M059J (cell line): ENCODE measurements at places on chromosomes 1 and 21. TPM values are rescaled to one million over a fixed set of nuclear protein-coding genes. Genes with fewer than 3 reads are reported as not detected.

DNA sequence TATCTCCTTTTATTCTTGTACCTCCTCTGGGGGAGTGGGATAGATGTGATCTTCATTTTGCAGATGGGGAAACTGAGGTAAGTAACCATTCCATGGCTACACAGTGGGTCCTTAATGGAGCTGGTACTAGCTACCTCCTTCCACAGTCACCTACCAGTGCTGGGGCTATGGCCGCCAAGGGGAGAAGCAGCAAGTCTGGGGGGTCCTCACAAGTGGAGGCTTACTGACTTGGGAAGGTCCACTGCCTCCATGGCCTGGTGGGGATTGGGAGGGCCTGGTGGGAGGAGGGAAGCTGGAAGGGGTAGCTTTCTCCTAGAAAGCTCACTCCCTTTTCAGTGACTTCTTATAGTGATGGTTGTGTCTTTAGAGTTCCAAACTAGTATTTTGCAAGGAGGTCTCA, 5.9 kb upstream of the FOXO6 start:
- DNase-seq, result no peak

DNA sequence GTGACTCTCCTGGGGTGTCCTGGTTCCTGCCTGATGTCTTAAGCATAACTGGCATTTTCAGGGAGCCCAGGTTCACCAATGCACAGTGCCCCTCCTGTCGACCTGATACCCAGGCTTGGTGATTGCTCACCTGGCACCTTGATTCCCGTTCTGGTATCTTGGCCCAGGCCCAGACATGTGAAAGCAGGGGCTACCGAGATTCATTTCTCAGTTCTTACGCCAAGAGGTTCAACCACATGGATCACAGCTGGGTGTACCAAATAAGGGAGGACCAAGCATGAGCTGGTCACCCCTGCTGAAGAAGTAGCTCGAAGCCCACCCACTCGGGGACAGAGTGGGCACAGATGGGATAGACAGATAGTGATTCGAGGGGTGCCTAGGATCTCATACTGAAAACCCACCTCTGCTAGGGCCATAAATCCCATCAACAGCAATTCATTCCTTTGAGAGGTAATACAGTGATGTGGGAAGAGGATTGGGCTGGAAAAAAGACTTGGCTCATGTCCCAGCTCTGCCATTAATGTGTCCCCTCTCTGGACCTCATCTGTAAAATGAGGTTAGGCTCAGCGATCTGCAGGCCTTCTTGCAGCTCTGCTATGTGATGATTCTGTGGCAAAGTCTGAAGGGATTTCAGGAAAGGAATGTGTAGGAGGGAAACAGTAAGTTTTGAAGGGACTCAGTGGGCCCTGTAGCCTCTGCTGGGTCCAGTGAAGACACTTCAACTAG, 2.7 kb downstream of the EPHX1 start:
- DNase-seq, result no peak

DNA sequence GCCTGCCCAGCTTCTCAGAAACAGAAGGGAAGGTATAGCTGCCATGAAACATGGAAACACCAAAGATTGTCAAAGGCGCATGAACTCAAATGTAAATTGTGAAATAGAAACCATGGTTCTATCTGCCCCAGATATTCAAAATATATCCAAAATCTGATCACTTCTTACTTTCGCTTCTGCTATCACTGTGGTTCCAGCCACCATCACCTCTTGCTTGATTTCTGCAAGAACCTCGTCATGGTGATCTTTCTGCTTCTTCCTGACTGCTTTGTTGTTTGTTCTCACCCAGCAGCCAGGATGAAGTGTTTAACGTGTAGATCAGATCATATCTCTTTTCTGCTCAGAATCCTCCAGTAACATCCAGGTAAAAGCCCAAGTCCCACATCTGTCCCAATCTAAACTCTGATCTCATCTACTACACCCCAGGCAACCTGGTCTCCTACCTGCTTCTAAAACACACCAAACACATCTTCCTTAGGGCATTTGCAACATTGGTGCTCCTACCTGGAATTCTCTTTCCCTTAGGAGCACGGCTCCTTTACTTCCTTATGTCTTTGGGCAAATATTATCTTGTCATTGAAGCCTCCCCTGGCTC, 10.5 kb upstream of the LMO4 start:
- no peak for DNase-seq

The COL6A2 gene
- 131 and 240 TPM in 2 replicates for total RNA-seq

DNA sequence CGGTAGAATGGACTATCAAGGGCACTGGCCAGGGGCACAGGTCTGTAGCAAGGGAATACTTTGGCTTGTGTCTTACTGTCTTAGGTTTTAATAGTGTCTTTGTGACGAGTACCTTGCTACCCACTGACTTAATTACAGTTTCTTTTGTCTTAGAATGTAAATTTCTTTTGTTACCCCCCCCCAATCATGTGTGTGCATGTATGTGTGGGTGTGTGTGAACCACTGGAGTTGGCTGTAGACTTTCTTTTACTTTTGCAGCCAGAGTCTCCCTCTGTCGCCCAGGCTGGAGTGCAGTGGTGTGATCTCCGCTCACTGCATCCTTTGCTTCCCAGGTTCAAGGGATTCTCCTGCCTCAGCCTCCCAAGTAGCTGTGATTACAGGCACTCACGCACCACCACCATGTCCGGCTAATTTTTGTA, 61.8 kb upstream of the CLDN14 start:
- no peak for DNase-seq

GRCh38 chr1:225481738-225482137, 53.9 kb upstream of the LBR start:
- DNase-seq, result no peak

GRCh38 chr1:39896909-39897685, 4.6 kb downstream of the MYCL start:
- peak; percentile 35 for DNase-seq

DNA sequence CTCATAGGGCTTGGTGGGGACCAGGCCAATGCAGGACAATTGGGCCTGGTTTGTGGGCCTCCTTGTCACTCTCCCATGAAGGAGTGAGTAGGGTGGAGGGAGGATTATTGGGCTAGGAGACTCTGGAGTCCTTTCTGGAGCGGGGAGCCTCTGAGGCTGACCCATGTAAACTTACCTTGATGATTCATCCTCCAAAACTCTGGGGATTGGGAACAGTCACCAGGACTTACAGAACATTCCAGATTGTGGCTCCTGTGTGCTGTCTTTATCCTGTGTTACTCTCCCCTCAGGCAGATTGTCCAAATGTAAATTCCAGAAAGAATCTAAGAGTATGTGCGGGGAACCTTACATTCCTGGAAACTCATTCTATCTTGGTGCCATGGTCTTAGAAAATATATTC, 197.6 kb downstream of the CAMTA1 start:
- DNase-seq, result peak; percentile 69

DNA sequence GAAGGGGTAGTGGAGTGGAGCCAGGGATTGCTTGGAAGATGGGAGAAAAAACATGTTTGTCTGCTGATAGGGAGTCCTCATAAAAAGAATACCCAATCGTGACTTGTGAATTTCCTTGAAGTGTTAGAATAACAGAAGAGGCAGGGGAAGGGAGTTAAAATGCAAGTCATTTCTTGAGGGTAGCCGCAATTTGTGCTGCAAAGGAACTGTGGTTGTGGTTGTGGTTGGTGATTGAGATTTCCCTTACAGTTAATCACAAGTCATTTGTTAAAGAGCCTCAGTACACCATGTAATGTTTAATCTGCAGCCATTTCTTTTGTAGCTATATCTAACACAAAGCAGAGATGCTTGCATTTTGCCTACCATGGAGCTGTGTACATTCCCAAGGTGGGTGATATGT, 38.5 kb upstream of the EGLN1 start:
- DNase-seq, result peak; percentile 80

- DNase-seq, result no peak
Observed at GRCh38 chr1:89436856-89437255, 73.0 kb downstream of the GBP6 start.

GRCh38 chr21:25871566-25871965, 136.8 kb downstream of the GABPA start:
- no peak for DNase-seq

DNA sequence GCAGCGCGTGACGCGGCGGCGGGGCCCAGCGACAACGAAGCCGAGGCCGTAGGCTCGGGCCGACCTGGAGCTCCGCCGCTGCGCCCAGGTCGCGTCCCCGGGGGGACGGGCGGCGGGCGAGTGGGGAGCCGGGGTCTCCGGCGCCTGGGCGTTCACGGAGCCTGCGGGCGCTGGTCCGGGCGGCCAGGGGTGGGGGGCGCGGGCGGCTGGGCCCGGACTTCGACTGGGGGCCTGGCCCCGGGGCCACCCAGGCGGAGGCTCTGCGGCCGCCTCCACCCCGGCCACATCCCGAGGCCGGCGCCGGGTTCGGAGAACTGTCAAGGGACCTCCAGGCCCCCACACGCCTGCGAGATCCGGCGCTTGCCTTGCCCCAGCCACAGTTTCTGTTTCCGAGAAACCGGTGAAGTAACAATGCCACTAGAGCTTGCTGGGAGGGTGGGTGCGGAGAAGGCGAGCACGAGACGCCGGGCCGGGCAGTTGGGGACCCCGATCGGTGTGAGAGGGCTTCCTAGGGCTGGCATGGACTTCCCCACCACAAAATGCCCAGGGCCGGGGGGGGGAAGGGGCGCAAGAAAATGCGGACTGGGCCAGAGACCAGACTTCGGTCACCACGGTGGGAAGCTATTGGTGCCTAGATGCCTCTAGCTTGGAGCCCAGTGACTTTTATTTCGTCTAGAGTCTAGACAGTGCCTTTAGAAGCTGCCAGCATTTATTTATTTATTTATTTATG, 501 bp downstream of the FBXO6 start:
- peak; percentile 40 for DNase-seq

The DIRAS3 gene
- 1.6 and 2.0 TPM in 2 replicates for total RNA-seq

The RGS13 gene
- total RNA-seq, result 0.20 TPM in 1 of 2 replicates, not detected in the other

DNA sequence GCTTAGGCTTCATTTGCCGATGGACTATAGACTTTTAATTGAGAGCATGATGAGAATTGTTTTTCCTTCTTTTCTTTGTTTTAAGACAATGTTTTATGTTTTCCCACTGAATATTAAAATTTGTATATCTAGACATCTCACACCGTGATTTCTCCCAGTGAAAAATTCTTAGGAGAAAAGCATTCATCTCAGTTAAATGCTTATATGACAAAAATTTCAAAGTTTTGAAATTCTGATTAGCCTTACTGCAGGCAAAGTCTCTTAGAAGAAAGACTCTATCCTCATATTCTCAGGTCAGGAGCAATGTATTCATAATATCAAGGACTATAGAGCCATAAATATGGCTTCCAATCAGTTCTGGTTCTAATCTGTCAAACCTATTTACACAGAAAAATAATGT, 2085.0 kb downstream of the NCAM2 start:
- DNase-seq, result no peak

The TBX19 gene
- total RNA-seq, result 0.54 and 1.1 TPM in 2 replicates

The CNKSR1 gene
- 0.49 TPM in 1 of 2 replicates, not detected in the other for total RNA-seq

DNA sequence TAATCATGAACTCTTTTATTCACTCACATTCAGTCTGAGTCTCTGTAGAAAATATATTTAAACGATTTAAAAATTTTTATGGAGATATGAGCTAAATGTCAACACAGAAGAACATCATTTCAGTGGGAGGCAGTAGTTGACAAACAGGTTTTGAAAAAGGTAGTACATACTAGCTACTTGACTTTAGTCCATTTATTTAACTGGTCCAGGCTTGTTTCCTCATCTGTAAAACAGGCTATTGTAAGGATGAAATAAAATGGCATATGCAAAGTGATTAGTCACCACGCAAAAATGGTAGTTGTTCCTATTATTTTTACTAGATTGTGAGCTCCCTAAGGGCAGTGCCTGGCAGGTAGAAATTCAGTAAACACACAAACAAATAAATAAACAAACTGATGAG, 75.2 kb downstream of the NTPCR start:
- DNase-seq, result peak; percentile 40

DNA sequence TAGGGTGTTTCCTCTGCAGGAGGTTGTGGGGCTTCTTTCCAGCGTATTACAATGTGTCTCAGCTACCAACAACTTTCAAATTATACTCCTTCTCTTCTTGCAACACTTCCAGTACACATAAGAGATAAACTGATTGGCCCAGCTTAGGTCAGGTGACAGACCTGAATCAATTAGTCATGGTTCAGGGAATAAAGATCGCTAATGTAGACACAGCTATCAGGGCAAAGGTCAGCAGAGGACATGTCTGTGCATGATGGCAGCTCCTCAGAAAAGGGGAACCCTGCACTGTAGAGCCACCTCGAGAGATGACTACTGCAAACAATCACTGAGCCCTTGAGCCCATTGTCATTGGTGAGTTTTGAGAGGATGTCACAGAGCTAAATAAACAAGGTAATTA, 36.8 kb upstream of the PKN2 start:
- no peak for DNase-seq

The PEAR1 gene
- 0.32 and 0.34 TPM in 2 replicates for total RNA-seq

GRCh38 chr1:13823126-13823880, 123.3 kb downstream of the PRDM2 start:
- DNase-seq, result no peak

DNA sequence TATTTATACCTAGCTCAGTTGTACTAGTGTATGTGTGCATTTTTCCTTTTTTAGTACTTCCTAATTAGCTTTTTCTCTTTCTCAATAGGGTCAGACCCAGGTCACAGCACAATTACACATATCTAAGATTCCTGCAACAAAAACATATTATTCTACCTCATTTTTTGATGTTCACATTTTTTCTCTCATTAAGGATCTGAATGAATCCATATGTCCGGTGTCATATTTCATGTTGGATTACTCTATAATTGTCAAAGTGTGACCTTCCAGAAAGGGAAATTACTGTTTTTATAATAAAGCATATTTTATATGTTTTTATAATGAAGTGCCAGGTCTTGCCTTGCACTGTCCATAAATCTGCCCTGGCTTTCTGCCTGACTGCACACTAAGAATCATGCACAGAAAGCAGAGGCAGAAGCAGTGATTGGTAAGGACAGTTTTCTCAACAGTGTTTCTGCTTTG, 143.7 kb downstream of the KCNT2 start:
- DNase-seq, result peak; percentile 70

DNA sequence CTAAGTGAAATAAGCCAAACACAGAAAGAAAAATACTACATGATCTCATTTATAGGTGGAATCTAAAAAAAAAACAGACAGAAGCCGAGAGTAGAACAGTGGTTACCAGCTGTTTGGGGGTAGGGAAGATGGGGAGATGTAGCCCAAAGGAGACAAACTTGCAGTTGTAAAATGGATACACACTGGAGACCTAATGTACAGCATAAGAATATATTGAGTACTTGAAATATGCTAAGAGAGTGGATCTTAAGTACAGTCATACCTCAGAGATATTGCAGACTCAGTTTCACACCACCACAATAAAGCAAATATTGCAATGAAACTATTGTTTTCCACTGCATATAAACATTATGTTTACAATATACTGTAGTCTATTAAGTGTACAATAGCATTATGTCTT, 316.7 kb downstream of the LRRC40 start:
- no peak for DNase-seq

DNA sequence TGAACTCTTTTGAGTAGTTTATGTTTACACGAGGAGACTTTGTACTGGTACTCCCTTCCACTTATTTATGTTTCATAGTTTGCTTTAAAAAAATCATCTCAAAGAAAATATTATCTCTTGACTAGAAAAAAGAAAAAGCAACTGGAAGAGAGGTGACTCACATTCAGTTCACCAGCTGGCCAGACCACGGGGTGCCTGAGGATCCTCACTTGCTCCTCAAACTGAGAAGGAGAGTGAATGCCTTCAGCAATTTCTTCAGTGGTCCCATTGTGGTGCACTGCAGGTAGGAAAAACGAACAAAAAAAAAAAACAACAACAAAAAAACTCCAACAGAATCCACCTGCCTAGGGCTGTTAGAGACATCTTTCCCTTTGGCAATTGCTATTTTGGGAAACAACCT, 102.9 kb downstream of the PTPRC start:
- DNase-seq, result peak; percentile 38

The KPRP gene
- not detected in 2 replicates for total RNA-seq
